Activated naive CD4-positive, alpha-beta T cell (primary cell): ENCODE measurements at places on chromosomes 4 and X.

DNA sequence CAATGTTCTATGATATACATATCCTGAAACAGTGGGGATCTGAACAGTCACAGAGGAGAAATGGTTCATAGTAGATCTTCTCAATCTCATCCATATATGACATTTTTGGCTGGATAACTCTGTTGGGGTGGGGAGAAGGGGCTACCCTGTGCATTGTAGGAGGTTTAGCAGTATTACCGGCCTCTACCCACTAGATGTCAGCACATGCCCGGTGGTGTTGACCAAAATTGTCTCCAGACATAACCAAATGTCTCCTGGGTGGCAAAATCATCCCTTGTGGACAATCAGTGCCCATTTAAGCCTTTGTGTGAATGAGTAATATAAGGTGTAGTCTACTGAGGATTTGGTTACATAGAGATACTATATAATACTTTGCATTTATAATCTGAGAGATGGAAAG lies 89.9 kb downstream of the PLS3 start:
- no peak for DNase-seq

DNA sequence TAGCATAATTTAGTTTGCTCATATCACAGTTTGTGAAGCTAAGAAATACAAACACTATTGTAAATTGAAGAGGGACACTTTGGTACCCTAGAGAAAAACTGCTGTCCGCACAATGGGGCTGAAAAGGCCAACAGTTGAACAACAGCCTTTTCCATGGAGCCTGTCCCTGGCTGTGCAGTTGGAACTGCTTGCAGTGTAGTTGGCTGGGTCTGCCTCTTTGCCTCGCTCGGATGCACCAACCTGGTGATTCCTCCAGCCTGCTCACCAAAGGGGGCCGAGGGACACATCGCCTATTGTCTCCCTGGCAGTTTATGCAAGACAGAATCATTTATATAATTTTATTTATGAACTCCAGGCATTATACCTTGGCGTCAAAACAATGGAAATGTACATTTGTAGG lies 16.5 kb upstream of the GALNT7 start:
- no peak for DNase-seq

DNA sequence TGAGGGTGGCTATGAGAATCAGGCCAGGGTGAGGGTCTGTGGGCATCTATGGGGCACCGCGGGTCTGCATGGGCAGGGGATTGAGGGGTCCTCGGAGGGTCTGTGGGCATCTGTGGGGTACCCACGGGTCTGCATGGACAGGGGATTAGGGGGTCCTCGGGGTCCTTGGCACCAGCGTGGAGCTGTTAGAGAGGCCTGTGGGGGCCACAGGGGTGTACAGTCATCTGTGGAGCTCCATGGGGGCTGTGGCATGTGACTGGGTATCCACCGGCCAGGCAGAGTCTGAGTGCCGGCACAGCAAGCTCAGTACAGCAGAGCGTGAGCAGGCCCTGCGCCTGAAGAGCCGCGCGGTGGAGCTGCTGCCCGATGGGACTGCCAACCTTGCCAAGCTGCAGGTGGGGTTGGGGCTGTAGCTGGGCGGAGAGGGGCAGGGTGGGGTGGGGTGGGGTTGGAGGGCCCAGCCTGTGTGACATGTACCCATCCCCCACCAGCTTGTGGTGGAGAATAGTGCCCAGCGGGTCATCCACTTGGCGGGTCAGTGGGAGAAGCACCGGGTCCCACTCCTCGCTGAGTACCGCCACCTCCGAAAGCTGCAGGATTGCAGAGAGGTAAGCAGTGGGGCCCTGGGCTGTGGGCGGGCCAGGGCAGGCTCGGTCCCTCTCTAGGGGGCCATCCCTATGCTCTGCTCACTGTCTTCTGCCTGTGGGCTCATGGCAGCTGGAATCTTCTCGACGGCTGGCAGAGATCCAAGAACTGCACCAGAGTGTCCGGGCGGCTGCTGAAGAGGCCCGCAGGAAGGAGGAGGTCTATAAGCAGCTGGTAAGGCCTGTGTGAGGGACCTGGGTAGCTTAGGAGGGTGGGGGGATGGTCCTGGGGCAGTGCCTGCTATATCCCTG lies 12.9 kb downstream of the CCDC22 start:
- no peak for DNase-seq

DNA sequence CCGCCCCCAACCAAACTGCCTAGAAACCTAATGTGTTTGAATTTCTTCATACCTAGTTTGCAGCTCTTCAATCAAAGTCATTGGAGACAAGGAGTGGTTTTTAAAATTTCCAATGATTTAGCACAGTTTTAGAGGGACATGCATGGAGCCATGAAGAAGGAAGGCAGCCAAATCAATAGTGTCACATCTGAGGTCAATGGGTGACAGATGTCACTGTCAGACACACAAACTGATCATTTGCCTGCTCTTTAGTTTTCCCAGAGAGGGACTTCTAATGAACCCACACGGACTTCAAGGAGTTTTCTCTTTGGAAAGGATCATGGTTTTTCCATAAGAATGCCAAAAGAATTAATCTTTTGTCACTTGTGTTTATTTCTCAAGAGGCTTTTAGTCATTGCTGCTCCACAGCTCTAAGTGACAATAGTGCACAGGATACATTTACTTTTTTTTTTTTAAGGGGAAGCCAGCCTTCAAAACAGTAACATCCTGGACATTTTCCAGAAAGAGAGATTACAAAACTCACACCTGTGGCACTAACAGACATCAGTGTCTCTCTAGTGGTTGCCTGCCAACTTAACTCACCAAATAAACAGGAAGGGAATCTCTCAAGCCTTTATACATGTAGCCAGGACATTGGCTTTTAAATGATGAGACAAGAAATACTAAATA lies 251.1 kb upstream of the DIAPH2 start:
- DNase-seq, result no peak

- DNase-seq, result no peak
Measured at GRCh38 chrX:153853902-153854267, 23.5 kb upstream of the PDZD4 start.

DNA sequence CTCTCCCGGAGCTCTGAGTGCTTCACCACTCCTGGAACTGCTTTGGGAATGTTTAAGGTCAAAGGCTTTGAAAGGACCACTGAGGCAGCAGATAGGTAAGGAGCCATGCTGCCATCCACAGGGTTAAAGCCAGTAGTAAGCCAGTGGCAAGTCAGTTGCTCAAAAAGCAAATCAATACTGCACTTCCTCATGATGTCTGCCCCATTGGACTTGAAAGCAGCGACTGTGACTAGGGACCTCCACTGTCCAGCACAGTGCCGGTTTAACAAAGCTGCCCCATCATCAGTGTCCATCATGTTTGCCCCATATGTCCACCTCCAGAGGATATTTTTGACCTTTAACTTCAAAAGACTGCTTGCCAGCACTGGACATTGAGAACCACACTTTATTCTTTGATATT lies 49.9 kb upstream of the FGF13 start:
- no peak for DNase-seq

- no peak for DNase-seq
Measured at GRCh38 chr4:26179316-26179760, 141.5 kb upstream of the RBPJ start.

DNA sequence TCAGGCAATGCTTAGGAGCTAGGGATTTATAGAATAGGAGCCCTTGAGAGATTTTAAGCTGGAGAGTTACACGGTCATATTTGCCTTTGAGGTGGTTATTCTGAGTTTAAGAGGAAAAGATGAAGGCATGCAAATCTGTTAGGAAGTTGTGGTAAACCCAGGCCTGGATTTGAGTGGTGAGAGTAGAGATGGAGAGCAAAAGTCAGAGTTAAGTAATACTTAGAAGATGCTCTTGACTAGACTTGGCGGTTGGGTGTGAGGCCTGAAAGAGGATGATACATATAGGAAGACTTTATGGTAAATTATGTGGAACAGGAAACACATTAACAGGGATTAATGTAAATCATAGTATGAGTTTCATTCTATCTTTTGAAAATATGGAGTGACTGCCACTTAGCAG lies 136.0 kb upstream of the ARX start:
- no peak for DNase-seq

- DNase-seq, result no peak
Measured at GRCh38 chrX:39560271-39560670, 537.5 kb downstream of the BCOR start.

- DNase-seq, result no peak
Measured at GRCh38 chr4:32775049-32775448, 2054.9 kb downstream of the PCDH7 start.

DNA sequence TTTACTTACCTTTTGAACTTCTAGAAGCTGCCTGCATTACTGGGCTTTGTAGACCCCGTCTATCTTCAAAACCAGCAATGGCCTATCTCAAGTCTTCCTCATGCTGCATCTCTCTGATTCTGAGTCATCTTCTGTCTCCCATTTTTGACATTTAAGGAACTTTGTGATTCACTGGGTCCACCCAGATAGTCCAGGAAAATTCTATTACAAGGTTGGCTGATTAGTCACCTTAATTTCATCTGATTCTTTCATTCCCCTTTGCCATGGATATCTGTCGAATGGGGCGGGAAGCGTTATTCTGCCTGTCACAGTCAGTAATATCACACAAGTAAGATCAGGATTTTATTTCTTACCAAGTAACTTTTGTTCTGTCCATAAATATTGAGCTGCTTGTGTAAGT lies 618.0 kb downstream of the CCSER1 start:
- no peak for DNase-seq

- no peak for DNase-seq
Measured at GRCh38 chr4:174983128-174983750, 65.1 kb downstream of the ADAM29 start.

- DNase-seq, result no peak
Measured at GRCh38 chrX:14412686-14413085, 116.7 kb upstream of the GLRA2 start.

DNA sequence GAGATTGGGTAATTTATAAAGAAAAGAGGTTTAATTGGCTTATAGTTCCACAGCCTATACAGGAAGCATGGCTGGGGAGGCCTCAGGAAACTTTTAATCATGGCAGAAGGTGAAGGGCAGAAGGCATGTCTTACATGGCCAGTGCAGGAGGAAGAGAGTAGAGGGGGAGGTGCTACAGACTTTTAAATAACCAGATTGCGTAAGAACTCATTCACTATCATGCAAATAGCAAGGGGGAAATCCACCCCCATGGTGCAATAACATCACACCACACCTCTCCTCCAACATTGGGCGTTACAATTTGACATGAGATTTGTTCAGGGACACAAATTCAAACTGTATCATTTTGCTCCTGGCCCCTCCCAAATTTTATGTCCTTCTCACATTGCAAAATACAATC lies 353.8 kb upstream of the PABPC5 start:
- DNase-seq, result no peak

GRCh38 chr4:27129871-27130366 lies 269.3 kb downstream of the STIM2 start:
- no peak for DNase-seq

DNA sequence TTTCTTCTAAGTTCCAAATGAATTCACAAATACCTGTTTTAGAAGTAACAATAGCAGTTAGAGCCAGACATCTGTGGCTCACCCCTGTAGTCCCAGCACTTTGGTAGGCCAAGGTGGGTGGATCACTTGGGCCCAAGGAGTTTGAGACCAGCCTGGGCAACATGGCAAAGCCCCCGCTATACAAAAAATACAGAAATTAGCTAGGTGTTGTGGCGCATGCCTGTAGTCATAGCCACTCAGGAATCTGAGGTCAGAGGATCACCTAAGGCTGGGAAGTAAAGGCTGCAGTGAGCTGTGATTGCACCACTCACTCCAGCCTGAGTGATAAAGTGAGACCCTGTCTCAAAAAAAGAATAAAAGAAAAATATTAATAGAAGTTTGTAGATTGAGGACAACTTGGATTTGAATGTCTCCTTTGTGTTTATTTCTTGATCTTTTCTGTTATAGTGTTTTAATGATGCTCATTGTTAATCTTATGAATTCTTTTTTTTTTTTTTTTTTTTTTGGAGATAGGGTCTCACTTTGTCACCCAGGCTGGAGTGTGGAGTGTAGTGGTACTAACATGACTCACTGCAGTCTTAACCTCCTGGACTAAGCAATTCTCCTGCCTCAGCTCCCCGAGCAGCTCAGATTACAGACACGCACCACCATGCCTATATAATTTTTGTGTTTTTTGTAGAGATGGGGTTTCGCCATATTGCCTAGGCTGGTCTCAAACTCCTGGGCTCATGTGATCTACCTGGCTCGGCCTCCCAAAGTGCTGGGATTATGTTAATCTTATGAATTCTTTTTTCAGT lies 30.7 kb upstream of the RAPGEF2 start:
- DNase-seq, result no peak

- DNase-seq, result no peak
Measured at GRCh38 chr4:13476915-13477314, 7.2 kb downstream of the RAB28 start.

- DNase-seq, result no peak
Measured at GRCh38 chrX:39967348-39967747, 130.4 kb downstream of the BCOR start.

GRCh38 chrX:104325213-104325585 lies 70.5 kb upstream of the ESX1 start:
- no peak for DNase-seq

GRCh38 chrX:46404774-46405173 lies 140.4 kb downstream of the ZNF674 start:
- no peak for DNase-seq

GRCh38 chrX:95383778-95384177 lies 1300.9 kb upstream of the DIAPH2 start:
- no peak for DNase-seq

GRCh38 chrX:131646106-131646505 lies 102.2 kb downstream of the OR13H1 start:
- DNase-seq, result no peak

DNA sequence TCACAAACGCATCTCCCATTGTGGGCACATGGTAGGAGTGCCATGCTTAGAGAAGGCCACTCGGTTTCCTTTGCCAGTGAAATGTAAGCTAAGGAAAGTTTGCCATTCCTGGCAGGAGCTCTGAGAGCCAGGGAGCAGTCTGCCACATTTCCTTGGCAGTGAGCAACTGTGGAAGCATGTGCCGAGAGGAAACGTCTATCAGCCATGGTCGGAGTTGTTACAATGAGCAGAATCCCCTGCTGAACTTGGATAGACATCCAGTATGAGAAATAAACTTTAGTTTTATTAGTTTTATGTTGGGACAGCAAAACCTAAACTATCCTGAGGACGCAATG lies 51.1 kb downstream of the ENOPH1 start:
- no peak for DNase-seq

GRCh38 chr4:89048906-89049601 lies 7.9 kb downstream of the FAM13A start:
- no peak for DNase-seq

DNA sequence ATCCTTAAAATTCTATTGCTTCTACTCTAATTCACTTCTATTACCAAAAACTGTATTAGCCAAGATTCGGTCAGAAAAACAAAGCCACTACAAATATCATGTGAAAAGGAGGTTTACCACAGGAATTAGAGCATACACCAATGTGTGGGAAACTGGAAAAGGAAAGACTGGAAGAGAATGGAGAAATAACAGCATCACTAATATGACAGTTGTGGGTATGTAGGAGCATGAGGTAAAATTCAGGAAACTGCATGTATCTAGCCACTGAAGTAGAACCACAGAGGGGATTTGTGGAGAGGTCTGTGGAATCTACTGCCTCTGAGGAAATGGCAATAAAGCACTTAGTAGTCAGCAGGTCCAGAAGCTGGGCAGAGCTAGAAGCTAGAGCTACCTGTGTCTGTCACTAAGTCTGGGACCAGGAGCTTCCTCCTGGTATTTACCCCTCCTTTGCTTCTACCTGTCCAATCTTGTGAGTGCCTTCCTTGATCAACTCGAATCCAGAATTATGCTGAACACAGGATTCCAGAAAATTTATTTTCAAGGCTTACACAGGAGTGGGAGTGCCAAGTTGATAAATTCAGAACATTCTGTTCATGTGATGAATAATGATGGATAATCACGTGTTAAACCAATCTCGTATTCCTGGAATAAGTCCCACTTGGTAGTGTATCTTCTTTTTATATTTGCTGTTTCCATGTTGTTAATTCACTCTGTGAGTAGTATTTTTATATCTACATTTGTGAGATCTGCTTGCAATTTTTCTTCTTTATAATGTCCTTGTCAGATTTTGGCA lies 52.6 kb downstream of the NAF1 start:
- no peak for DNase-seq
